ENCODE measurements at places on chromosomes 2 and 18. TPM values are rescaled to one million over a fixed set of nuclear protein-coding genes. Genes with fewer than 3 reads are reported as not detected.

Gene CHST10
- total RNA-seq, result 12.5 TPM

Gene GPR45
- not detected for total RNA-seq

Gene SERPINB13
- total RNA-seq, result not detected

Gene PXDN
- 119 TPM for total RNA-seq

Gene PLEKHH2
- total RNA-seq, result 5.6 TPM

Gene APOB
- under 0.01 TPM for total RNA-seq

Gene FLACC1
- total RNA-seq, result 1.9 TPM

Gene ST6GAL2
- total RNA-seq, result 1.6 TPM

Gene SFTPB
- total RNA-seq, result not detected

Gene OTOS
- not detected for total RNA-seq

Gene SKA1
- total RNA-seq, result 0.81 TPM
